ENCODE measurements at places on chromosomes 7 and 10.
A peak's percentile ranks its signal among the peaks of the same experiment; 100 is the strongest.

- no peak for DNase-seq
Observed at GRCh38 chr10:77974396-77975074, 48.0 kb upstream of the DLG5 start.

- DNase-seq: no peak
Observed at GRCh38 chr7:42373285-42373684, 136.3 kb upstream of the GLI3 start.

GRCh38 chr10:12507165-12507850, 158.0 kb downstream of the CAMK1D start:
- no peak for DNase-seq

GRCh38 chr7:70313687-70314086, 715.4 kb downstream of the AUTS2 start:
- no peak for DNase-seq

DNA sequence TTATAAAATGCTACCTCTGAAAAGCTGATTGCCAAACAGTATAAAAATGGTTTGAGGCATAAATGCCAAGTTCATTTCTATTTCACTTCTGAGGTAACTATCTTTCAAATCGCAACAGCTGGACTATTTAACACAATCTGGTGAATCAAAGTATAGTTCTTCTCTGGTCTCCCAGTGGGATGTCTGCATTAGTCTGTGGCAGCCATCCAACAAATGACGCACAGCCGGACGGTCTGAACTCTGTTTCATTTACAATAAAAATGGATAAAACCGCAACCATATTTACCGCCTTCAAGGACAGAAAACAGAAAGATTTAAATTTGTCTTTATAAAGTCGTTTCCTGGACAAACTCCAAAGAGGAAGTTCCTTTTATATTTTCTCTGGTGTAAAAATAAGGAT, 41.9 kb downstream of the ENO4 start:
- no peak for DNase-seq

- peak; percentile 65 for DNase-seq
Observed at GRCh38 chr10:132446661-132447445, 49.9 kb downstream of the PWWP2B start.

GRCh38 chr10:42950606-42951485, 126.0 kb upstream of the RET start:
- no peak for DNase-seq

- no peak for DNase-seq
Observed at GRCh38 chr7:103541026-103541425, 95.0 kb upstream of the SLC26A5 start.

GRCh38 chr10:72550239-72550638, 75.6 kb downstream of the MICU1 start:
- DNase-seq: no peak

DNA sequence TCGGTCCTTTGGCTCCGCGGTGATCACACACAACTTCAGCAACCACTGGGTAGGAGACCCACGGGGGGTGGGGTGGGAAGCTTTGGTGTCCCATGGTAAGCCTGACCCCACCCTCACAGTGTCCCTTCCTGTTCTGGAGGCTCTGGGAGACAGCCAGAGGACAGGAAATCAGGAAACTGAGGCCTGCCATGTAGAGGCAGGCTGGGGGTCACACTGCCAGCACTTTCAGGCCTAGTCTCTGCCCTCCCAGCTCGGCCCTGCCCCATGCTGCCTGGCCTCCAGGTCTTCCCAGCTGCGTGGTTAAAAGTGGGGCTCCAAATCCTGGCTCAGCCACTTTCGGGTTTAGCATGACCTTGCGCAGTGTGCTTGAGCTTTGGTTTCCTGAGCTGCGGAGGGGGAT, 10.9 kb downstream of the AQP1 start:
- no peak for DNase-seq

- no peak for DNase-seq
Observed at GRCh38 chr7:36360244-36360643, 29.4 kb upstream of the ANLN start.

GRCh38 chr7:32316839-32317238, 173.3 kb downstream of the LSM5 start:
- DNase-seq: no peak

DNA sequence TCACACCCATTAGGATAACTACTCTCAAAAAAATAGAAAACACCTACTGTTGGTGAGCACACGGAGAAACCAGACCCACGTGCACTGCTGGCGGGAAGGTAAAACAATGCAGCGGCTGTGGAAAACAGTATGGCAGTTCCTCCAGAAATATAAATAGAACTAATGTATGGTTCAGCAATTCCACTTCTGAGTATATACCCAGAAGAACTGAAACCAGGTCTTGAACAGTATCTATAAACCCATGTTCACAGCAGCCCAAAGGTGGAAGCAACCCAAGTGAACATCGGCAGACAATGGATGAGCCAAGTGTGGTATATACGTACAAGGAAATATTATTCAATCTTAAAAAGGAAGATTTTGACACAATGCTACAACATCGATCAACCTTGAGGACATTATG, 164.7 kb downstream of the ZMYND11 start:
- DNase-seq: no peak

- no peak for DNase-seq
Observed at GRCh38 chr7:66150471-66150870, 35.8 kb downstream of the CRCP start.

DNA sequence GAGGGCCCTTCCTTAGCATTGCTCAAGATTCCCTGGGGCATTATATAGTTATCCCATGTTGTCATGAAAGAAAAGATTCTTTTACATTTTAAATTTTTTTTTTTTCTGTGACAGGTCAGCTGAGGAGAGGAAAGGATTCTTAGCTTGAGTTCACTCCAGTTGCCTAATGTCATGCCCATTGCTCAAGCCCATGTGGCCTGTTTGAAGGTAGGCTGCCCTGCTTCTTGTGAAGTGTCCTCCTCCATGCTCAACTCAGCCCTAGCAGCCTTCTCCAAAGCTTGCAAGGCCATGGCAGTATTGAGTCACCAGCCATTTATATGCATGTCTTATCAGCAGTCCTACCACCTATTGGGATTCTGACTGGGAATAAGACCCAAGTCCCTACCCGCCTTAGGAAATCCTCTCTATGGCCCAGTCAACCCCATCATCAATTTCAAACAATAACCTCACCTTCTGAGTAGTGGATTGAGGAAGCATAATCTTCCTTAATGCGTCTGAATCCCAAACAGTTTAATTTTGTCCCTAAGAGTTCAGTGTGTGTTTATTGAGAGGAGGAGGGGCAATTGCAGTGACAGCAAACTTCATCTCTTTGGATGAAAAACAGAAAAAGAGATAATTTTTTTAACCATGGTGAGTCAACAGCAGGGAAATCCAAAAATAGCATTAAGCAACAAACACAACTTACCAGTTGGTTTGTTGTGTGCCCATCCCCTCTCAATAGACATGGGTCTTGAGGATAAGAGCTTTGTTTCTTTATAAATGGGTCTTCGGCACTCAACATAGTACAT, 38.6 kb upstream of the WASL start:
- DNase-seq: no peak

- DNase-seq: peak; percentile 60
Observed at GRCh38 chr7:99624484-99624883, 7.7 kb downstream of the ZSCAN25 start.

GRCh38 chr7:2853147-2853546, 9.0 kb upstream of the GNA12 start:
- DNase-seq: no peak

GRCh38 chr7:129635300-129636029, 23.9 kb downstream of the NRF1 start:
- peak; percentile 49 for DNase-seq

DNA sequence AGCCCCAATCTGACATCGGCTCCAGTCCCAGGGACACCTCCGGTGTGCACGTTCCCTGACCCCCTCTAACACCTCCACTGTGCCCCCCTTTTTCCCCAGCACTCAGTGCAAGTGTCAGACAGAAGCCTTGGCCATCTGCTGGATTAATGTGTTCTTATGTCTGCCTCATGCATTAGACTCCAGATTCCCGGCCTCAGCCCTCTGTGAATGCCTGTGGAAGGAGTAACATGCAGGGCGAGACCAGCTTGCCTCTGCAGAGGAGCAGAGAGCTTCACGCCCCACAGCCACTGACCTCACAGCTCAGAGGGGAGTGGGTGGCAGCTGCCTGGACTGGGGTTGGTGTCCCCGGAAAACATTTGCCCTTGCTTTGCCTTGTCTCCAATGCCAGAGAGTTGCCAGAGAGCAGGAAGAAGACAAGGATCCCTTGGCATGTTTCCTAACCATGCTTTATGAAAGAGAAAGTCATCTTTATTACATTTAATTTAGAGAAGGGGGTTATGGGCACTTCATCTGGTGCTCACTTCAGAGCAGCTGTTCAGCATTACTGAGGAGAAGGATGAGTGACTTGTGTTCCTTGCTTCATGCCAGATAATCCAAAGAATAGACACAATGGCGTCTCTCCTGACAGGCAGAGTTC, 91.6 kb upstream of the CXCL12 start:
- DNase-seq: no peak

GRCh38 chr7:123769371-123769770, 20.6 kb upstream of the WASL start:
- no peak for DNase-seq

DNA sequence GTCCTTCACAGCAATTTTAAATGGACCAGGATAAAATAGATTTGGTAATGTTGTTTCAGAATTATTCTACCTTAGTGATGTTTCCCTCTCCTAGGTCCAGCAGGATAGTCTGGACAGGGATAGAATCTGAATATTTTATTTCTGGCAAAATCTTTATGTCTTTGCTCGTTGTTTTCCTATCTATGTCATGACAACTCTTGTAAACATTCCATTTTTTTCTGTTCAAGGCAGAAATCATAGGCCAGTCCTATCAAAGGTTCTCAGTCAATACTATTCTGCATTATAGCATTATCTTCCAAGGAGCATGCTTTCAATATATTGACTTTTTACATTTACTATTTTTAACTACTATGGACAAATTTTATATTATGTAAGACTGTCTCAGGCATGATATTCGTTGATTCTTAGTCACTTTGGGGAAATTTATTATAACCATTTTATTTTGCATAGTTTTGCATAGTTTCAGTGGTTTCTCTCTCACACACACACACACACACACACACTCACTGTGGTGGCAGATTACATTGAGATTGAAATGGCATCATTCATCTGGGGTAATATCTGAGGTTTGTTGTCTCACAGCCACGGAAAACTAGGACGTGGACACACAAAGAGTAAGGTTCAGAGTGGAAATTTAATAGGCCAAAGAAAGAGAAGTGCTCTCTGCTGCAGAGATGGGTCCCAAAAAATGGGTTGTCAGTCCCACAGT, 17.2 kb downstream of the TAS2R60 start:
- no peak for DNase-seq

GRCh38 chr10:58435297-58435985, 50.2 kb downstream of the TFAM start:
- no peak for DNase-seq

DNA sequence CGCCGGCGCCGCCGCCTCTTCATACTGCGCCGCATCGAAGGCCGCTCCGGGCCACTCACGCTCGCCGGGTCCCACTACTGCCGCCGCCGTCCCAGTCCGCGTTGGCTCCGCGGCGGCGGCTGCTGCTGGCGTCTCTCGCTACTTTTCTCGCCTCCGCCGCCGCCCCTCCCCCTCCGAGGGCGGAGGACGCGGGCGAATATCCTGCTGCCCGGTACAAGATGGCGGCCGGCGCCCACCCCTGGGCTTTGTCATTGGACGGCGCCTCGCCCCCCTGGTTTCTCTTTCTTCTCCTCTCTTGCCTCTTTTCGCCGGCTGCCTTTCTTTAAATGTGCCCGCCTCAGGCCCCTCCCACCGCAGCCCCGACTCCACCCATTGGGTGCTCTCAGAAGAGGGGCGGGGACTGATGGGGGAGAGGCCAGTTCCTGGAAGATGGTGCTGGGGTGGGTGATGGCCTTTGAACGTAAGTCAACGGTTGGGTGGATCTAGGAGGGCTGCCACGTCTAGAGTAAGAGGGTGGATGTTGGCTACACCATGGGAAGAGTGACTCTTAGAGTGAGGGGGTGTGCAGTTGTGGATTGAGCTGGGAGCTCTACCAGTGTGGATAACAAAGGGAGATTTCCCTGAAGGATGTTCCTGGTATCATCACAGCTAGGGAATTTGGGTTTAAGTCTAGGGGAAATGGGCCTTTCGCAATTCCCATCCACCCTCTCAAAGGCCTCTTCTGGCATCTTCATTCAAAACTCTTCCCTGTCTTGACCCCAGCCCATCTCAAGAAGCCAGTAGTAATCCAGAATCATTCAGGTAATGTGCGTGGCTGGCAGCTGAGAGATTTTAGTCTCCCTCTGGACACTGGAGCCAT, at the start of gene CCDC71L:
CCDC71L (minus strand) TSS at position 297 of the 859 bp plus-strand sequence; CDS start at position 35, 262 bp downstream.
- peak; percentile 93 for DNase-seq

GRCh38 chr7:93051660-93052059, 66.1 kb downstream of the SAMD9 start:
- no peak for DNase-seq

- DNase-seq: no peak
Observed at GRCh38 chr7:106183952-106184351, 71.8 kb upstream of the SYPL1 start.

DNA sequence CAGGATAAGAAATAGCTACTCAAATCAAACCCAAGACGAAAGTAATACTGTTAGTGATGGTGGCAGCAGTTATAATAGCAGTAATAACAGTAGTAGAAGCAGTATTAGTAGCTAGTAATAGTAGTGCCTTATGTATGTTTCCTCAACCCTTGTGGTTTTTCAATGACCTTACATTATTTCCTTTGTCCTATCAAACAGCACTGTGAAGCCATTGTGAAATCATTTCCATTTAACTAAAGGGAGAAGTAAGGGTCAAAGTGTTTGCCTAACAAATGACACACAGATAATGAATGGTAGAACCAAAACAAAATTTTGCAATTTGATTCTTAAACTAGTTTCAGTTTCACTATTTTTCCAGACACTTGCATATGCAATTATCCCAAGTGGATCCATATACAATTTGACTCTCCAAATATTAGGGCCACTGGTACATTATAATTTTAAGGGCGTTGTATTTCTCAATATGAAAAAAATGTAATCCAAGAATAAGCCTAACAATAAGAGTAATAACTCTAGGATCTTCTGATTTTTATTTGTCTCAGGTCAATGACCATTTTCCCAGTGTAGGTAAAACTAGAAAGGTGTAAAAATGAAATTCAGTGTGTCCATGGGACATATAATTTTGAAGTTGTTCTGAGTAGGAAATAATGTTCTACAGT, 33.7 kb upstream of the TMEM26 start:
- no peak for DNase-seq

GRCh38 chr10:58575491-58575890, 62.8 kb downstream of the BICC1 start:
- DNase-seq: no peak

GRCh38 chr10:31914370-31914769, 14.3 kb downstream of the ARHGAP12 start:
- no peak for DNase-seq

GRCh38 chr7:137985253-137985896, 16.5 kb downstream of the CREB3L2 start:
- no peak for DNase-seq

GRCh38 chr7:108384716-108385483, 71.3 kb downstream of the NRCAM start:
- DNase-seq: no peak

Data from stimulated activated CD8-positive, alpha-beta memory T cell treated with anti-CD3 and anti-CD28 coated beads, Interleukin-4, amount 100 ng/mL, for 24 hours (primary cell).